Germinal center (tissue), 1 donor: ENCODE measurements at places on chromosomes 12 and 14.

- no peak for DNase-seq
These were observed 3.5 kb downstream of the PTPN21 start for GRCh38 chr14:88551094-88551870.

DNA sequence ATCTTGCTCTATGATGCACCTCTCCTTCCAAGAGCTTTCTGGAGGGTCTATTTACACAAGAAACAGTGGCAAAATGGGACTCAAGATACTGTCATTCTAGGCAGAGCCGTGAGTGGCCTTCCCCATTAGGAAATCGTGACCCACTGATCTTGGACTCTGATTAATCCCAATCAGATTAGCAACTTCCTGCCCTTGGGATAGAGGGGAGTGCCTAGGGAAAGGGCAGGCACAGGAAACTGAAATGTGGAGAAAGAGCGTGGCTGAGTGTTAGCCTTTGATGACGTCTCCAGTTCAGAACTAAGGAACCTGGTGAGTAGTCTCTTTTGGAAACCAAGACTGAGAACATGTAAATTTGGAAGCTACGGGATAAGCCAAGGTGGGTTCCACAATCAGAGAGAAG lies 76.1 kb downstream of the NUAK1 start:
- no peak for DNase-seq

GRCh38 chr12:94792693-94793092 lies 142.3 kb upstream of the TMCC3 start:
- DNase-seq = no peak

DNA sequence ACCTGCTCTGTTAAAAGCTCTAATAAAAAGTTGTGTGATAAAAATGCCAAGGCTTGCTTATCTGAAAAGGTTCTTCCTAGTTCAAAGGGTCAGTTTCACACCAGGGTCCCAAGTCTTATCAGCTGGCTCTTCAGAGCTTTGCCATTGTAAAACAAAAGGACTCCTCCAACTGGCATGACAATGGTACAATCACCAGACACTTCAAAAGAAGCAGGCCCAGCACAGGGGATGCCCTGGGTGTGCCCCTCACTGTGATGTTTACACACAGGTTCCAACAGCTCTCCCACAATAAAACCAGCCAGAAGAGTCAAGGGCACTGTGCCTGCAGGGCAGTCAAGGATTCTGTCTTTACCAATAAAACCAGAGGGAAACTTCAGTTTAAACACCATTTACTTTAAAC lies 78.7 kb downstream of the PRICKLE1 start:
- DNase-seq = no peak

DNA sequence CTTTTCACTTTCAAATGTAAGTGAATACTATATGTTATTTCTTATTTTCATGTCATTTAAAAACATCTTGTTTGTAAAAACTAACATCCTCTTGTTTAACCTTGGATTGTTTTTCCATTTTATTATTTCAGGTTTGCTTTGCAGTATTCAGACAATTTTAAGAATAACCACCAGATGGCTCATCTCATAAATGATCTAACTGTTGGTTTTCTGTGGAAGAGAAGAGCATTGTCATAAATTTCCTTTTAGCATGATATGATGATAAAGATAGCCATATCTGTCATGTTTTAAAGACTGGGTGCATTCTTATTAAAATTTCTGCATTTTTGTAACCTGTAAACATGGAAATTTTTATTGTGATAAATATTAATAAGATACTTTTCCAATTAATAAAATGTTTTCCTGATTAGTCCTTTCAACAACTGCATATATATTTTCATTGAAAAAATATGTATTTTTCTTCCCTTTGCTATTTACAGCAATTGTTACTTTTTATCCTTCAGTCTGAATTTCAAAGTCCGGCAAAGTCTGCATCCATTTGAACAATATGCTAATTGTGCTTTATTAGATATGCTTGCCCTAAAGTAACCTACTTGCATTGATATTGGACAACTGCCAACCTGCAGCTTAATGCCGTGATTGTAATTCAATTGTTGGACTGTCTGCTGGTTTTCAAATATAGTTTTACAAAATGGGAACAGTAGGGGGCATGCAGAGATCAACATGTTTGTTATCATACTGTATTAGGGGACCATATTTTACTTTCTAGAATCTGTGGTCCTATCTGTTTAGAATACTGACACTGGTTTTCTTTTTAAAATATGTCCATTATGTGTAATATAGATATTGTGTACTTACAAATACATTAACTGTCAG lies 163.4 kb downstream of the GARIN6 start:
- DNase-seq = no peak
